Upper lobe of right lung (tissue), 1 donor: ENCODE measurements at places on chromosomes 4 and X. TPM values are rescaled to one million over a fixed set of nuclear protein-coding genes. Genes with fewer than 3 reads are reported as not detected.

The RTL3 gene
- not detected for total RNA-seq

DNA sequence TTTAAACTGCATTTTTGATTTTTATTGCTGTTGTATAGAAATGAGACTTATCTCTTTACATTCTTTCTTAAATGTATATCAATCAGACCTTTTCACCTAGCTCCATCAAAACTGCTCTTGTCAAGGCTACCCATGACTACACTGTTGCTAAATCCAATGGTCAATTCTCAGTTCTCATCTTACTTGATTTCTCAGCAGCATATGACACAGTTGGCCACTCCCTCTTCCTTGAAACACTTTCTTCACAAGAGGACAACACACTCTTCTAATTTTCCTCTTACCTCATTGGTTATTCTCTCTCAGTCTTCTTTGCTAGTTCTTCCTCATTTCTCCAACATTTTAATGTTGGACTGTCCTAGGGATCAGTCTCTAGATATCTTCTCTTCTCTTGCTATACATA is 94.1 kb upstream of the CITED1 start:
- DNase-seq: no peak

DNA sequence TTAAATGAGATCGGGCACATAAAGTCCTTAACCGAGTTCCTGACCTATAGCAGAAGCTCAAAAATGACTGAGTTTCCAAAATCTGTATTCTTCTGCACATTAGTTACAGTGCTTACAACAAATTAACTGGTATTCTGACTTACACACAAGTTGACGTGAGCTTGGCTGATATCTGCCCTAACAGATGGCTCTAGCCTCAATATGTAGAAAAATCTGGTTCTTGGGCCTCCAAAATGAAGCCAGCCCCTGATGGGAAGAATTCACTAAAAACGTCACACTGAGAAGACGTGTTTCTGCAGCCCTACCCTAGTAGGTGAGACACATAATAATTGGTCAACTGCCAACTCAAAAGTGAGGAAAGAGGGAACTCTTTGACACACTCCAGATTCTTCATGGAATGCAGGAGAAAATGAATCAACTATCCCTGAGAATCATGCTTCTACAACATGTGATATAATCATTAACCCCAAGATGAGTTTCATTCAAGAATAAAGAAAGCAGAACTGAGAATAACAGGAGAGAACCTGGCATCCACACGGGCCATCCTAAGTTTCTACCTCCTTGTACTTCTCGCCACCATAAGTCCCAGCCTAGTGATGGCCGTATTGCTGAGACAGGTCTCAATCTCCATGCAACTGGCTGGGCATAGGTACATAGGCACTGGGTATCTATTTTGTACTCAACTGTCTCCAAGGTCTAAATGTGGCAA is 8.2 kb downstream of the STX18 start:
- DNase-seq: no peak

DNA sequence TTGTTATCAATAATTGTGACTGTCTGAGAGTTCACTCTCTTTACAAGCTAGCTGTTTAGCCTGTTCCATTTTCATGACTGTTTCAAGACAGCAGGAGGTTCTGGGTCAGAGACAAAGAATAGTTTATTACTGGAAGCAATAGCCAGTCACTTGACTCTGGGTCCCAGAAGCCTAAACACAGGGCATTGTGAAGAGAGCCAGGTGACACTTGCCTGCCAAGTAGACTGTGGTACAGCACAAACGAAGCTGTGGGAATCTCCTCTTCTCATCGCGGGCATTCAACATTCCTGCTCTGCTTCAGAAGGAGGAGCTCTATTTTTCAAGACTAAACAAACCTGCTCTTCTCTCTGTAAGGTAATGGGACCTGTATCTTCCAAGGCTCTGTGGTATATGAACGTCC is 485.1 kb downstream of the TRIML1 start:
- no peak for DNase-seq

The CNGA1 gene
- total RNA-seq: not detected

- DNase-seq: no peak
Observed at GRCh38 chr4:140308366-140309123, 64.9 kb upstream of the SCOC start.

DNA sequence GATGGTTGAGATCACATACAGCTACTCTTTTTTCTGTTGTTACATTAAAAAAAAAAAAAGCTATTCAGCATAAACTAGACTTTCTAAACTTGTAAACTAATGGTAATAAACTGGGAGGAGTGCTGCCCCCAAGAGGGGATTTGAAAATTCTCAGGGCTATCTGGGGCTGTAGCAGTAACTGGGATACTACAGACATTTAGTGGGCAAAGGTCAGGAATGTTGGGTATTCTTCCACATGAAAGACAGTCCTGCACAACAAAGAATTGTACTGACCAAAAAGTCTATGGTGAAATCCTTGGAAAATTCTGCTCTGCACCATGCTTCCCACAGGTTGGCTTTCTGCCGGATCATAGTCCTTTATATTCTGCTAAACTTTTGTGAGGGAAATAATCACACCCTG is 232.6 kb upstream of the BOD1L1 start:
- DNase-seq: no peak

DNA sequence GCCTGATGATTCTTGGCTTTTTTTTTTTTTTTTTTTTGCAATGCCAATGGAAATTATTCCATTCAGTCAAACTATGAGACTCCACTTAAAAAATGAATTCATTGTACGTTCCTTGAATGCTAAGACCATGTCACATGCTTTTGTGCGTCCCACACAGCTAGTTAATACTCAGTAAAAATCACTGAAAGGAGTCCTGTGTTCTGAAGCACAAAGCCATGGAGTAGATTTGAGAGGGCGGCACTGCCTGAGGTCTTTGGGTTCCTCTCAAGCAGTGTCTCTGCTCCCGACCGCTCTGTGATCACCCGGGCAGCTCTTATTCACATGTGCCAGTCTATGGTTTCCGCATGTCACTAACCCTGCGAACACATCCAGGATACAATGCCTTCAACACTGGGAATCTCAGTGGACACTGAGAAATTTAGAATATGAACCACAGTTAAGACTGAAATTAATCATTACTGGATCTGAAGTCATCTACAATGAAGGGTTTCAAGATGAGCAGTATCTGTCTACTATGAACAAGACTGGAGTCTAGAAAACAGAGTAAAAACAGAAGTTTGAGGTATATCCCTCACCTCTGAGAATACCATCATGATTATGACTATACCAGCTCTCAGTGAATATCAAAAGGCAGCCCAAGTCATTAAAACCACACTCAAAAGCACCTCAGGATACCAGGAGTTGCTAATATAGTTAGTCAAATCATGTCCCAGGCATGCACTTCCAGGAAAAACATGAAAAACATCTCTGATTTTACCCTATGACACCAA is 193.0 kb downstream of the MGST2 start:
- DNase-seq: no peak

The HSFX2 gene
- not detected for total RNA-seq

DNA sequence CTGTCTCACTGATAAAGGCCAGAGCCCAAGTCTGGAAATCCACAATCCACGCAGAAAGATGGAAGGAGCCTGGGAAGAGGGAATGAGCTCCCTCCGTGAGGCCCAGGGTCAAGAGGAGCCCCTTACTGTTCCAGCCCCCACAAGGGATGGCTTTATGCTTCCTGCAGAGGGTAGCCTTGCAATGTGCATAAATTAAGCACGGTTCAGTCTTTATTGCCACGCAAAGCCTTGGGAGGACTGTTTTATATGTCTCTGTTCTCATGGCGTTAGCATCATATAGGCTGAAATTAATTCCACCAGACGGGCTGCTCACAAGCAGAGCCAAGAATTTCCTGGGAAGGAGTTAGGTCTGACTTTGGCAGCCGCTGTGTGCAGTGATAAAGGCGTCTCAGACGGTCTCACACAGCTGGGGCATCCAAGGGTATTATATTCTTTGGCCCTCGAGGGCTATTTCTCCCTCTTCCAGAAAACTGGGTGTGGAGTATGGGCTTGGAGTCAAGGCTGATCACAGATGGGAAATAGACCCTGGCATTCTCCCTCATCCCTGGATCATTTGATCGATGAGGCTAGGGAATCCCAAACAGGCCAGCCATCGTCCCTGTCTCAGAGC is 38.5 kb downstream of the CYTL1 start:
- no peak for DNase-seq

DNA sequence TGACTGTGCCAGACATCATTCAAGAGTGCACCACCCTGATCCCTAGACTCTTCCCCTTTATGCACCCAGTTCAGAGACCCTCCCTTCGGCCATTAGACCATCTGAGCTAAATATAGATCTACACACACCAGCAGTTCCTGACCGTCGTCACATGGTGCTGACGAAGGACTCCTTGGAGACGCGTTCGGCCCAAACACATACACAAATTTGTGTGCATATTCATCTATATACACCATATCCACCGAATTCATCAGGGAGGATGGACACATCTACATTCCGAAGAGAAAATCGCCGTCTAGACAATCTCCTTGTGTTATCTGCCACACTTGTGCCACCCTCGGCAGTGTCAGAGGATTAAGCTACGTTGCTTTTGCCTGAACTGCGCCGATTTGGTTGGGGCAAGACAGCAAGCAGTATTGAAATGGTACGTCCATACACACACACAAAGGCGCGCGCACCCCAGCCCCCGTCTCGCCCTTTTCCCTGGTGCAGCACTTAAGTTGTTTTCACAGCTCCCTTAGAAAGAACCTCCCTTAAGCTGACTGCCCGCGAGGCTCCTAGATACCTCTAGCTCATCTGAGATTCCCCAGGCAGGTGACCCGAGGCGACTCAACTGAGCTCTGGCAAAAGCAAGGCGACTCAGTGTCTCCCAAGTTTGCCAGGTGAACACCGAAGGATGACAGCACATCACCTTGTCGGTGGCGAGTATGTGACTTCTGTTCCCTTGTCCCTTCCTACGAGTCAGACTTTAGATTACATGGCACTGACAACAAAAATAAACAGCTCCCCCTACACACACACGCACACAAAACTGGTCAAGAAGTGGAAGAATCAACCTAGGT is 1.0 kb downstream of the RASGEF1B start:
- DNase-seq: peak; percentile 75

GRCh38 chrX:132144061-132144460 is 16.2 kb upstream of the FRMD7 start:
- no peak for DNase-seq

The SMARCA1 gene
- 26.9 TPM for total RNA-seq

The CHM gene
- 28.4 TPM for total RNA-seq

GRCh38 chr4:37400241-37400881 is 155.8 kb downstream of the NWD2 start:
- no peak for DNase-seq
